ENCODE measurements at places on chromosomes 6 and 20.

DNA sequence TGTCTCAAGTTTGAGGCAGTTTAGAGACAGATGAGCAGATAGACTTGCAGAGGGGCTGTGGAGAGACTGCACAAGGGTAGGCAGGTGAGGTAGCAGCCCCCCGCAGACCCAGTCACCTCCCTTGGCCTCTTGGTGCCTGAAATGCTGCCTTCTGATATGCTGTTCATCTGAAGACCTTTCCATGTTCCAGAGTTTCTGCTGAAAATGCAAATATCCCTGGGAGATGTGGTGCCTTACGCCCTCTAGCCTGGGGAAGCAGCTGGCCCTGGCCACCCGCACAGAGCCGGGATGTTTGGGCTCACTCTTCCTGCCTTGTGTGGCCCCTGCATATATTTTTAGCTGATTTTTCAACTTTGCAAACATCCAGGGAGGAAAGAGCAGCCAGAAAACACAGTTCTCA, 51.4 kb downstream of the TMEM242 start:
- DNase-seq, result no peak

DNA sequence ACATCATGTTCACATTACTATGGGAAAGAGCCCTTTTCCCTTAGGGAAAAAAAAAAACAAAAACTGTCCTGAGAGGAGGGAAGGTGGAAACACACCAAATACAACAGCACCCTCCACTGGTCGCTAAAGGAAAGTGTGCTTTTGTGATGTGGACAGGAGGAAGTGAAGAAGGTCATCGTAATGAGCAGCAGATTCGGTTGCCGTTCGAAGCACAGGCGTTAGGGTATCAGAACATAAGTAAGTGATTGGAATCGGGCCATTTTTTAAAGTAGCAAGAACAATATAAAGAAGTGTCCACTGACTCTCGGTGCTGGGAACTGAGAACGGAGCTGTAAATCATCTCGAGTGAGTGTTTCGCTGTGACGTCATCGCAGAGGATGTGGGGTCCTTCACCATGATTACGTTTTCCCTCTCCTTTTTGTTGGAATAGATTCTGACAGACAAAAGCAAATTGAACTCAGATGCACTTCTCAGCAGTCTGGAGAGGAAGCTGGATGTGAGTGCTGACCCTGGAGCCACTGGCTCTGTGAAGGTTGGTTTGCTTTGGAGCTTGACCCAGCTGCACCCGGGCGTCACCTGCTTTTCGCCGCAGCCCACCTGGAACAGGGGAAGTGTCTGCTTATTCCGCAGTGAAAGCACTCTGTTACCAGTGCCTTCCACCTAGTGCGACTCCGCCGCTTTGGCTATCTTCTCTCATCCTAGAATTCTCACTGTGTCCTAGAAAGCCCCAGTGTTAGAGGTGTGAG, 203.6 kb upstream of the GMDS start:
- DNase-seq, result peak; percentile 84

GRCh38 chr6:169263836-169264608, 10.4 kb upstream of the THBS2 start:
- DNase-seq, result peak; percentile 82

GRCh38 chr6:126957721-126958120, 160.8 kb upstream of the RSPO3 start:
- peak; percentile 8 for DNase-seq

- no peak for DNase-seq
Measured at GRCh38 chr6:149329529-149329928, 12.0 kb downstream of the TAB2 start.

DNA sequence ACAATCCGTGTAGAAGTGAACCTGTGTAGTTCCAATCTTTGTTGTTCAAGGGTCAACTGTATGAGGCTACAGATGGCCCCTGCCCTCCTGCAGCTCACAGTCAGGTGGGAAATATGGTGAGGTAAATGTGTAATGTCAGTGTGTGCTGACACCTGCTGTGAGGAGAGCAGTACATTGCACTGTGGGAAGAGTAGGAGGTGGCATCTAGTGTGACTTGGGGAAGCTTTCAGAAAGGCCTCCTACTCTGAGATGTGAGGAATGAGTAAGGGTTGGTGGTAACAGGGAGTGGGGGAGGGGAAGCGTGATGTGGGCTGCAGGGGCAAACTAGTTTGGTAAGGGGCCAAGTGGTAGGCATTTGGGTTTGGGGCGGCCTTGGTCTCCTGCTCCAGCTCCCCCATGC, 188.8 kb downstream of the FARS2 start:
- DNase-seq, result no peak

DNA sequence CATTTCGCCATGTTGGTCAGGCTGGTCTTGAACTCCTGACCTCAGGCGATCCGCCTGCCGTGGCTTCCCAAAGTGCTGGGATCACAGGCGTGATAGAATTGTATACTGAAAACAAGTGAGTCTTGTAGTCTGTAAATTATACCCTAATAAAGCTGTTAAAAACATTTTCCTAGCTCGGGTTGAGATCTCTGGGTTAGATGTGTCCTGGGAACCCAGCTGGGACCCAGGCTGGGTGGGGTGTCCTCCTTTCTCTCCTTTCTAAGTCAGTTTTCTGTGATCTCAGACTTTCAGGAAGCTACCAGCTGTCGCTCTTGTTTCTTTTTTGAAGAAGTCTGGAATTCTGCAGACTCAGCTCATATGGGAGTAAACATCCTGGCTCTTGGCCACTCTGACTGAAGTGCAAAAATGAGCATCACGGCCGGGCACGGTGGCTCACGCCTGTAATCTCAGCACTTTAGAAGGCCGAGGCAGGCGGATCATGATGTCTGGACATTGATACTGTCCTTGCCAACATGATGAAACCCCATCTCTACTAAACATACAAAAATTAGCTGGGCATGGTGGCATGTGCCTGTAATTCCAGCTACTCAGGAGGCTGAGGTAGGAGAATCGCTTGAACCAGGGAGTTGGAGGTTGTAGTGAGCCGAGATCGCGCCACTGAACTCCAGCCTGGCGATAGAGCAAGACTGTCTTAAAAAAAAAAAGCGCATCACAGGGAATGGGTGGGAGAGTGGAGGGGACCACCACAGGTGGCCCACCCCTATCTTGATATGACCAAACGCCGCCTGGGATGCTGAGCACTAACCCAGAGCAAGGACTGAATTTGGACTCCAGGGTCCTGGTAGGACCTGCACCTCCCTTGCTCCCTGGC, 9.9 kb upstream of the PCIF1 start:
- peak; percentile 53 for DNase-seq

DNA sequence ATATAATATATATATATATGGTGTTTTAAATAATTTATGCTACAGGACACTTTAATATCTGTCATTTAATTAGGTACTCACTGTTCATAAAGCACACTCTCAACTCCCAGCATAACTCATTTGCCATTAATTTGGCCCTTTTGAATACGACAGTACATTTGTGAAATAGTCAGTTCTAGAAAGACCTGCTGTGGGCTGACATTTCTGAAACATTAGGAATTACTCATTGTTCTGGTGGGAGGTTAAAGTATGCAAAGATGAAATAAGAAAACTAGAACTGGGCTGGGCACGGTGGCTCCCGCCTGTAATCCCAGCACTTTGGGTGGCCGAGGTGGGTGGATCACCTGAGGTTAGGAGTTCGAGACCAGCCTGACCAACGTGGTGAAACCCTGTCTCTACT, 497.5 kb downstream of the UTRN start:
- no peak for DNase-seq

DNA sequence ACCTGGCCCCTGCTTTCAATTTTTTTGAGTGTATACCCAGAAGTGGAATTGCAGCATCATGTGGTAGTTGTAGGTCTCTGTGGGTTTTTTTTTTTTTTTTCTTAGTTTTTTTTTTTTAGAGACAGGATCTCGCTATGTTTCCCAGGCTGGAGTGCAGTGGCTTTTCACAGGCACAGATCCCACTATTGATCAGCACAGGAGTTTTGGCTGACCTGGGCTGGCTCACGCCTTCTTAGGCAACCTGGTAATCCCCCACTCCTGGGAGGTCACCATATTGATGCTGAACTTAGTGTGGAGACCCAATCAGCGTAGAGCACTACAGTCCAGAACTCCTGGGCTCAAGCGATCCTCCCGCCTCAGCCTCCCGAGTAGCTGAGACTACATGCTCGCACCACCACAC, 25.9 kb downstream of the MTO1 start:
- DNase-seq, result no peak

DNA sequence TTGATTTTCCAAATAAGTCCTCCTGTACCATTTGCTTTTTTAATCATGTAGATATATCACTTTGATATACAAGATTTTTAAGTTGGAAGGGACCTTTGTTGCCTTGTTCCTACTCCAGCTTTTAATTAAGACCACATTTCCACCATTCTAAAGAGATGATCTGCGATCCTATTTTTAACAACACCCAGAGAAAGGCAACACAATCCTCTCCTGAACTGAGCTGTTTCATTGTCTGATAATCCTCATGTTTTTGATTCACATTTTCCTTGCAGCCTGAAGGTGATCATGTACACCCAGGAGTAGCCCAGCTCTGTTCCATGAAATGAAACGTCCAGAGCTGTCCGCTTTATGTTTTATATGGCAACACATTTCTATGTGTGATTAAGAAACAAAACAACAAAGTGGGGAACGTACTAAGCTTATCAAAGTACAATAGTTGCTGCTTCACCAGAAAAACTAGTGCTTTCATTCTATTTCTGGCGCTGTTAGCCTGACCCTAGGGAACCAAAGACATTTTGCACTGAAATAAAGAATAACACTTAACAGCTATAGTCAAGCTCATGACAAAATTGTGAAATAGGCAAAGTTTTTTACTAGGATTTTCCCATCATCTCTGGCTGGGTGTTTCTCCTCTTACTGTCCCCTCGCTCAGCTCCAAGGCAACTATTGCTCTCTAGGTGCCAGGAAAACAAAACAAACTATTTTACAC, 22.6 kb upstream of the TRAF3IP2 start:
- peak; percentile 81 for DNase-seq

DNA sequence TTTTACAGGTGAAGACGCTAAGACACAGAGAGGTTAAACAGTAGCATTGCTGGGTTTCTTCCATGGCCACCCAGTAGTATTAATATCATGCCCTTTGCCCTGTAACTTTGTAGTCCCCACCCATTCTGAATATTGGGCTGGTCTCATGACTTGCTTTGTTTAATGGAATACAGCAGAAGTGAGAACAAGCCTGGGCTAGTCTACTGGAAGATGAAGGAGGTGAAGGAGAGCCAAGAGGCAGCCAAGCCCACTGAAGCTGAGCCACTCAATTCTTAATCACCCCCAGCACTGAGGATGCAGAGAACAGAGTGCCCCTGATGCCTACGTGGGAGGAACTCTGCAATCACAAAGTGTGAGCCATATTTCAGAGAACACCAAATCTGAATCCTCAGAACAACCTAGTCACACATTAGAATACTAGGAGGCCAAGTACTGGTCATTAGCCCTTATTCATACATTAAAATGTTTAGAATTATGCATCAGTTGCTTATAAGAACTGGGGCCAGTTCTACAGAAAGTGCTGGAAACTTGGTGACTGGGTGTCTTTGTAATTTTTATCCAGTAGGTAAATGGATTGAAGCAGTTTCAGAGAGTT, 270.1 kb upstream of the PRND start:
- no peak for DNase-seq

- no peak for DNase-seq
Measured at GRCh38 chr6:157785636-157786035, 37.4 kb upstream of the SNX9 start.

DNA sequence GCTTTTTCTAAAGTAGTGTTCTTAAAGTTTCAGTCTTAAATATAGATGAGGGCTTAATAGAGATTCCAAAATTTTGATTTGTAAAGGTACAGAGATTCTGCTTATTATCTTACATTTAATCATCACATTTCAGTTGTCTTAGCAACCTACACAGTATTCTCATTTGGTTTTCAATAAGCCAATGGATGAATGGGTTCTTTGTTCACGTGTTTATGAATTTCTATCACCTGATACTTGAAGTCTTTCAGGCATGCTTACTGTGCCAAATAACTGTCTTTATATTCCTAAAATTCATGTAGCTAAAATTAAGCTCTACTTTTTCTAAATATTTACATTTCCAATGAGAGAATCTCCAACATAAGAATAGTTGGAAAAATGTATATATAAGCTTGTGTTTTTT, 152.7 kb downstream of the EYA4 start:
- DNase-seq, result no peak

GRCh38 chr6:159075506-159076228, 30.9 kb upstream of the TAGAP start:
- DNase-seq, result no peak

GRCh38 chr6:125445054-125445453, 143.3 kb upstream of the HDDC2 start:
- DNase-seq, result no peak

GRCh38 chr6:49325891-49326290, 137.2 kb downstream of the MMUT start:
- no peak for DNase-seq

GRCh38 chr6:108845145-108845544, 3.1 kb upstream of the ARMC2 start:
- no peak for DNase-seq

DNA sequence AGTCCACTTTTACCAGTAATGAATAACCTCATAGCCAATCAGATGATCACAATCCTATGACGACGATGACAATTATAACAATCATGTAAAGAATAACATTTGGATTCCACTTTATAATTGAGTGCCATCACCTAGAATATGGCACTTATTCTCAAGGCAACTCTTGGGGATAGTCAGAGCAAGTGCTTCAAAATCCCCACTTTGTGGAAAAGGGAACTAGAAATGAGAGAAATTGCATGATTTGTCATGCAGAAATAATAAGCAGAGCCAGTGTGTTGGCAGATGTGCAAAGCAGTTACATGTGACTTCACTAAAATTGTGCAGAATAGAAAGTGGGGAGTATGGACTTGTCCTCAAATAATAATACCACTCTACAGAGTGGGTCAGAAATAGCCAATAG, 41.3 kb downstream of the FRK start:
- DNase-seq, result no peak

GRCh38 chr6:32983964-32984621, 15.7 kb downstream of the BRD2 start:
- DNase-seq, result no peak

DNA sequence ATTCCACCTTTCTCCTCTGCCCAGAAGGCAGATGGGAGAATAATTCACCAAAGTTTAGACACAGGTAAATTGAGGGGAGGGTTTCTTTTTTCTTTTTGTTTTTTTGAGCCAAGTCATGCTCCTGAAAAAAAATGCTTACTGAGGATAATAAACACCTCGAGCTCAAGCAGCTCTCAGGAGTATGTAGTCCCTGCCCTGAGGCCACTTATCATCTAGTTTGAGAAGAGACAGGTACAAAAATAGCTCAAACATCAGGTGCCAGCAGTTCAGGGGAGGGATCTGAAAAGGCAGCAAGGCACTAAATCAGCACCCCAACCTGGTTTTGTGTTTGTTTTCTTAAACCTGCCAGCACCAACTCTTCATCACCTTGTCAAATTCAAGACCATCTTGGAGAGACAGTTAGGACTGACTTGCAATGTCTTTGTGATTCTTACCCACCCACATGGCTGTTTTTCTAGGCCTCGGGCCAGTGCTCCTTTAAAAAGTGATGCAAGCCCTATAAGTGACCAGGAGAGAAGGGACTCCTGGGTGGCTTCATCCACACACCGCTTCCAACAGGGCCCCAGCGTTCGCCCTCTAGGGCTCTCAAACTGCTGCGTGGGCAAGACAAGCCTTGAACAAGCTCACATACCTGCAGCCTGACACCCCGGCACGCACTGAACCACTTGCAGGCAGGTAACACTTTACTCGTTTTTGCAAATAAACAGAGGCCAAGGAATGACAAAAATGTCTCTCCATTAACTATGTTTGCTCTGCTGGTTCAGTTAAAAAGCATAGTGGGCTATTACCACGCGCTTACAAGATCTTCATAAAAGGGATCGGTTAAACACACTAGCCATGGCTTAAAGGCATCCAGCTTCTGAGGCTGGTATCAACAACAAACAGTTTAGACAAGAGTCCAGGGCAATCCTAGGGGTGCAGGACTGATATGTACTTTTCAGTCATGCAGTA, 13.9 kb downstream of the JAG1 start:
- DNase-seq, result no peak

Data from AG10803 (cell line).